Tibial nerve (tissue), 4 donors: ENCODE measurements at places on chromosomes 7 and 10. TPM values are rescaled to one million over a fixed set of nuclear protein-coding genes. Genes with fewer than 3 reads are reported as not detected.

The MUC12 gene
- not detected for total RNA-seq

DNA sequence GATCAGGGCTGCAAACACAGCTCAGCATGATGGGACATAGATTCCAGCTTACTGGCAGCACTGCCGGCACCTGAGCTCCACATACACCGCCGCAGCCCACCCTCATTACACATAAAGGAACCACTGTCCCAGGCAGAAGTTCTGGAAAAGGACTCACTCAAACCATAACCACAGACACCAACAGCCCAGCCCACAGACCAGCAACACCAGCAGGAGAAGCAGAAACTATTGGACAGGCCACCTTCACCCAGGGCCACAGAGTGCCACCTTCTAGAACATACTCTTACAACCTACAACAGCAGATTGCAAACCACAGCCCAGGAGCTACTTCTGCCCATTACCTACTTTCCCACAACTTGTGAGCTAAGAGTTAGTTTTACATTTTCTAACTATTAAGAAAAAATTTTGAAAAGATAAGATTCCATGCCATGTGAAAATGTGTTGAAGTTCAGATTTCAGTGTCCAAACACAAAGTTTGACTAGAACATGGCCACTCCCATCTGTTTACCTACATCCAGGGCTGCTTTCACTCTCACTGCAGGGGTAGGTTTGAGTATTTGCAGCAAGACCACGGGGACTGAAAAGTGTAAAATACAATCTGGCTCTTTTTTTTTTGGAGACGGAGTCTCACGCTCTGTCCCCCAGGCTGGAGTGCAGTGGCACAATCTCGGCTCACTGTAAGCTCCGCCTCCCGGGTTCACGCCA is 153.0 kb downstream of the TNS3 start:
- H3K36me3 ChIP-seq = no peaks in the 10 kb centered on the region
- DNase-seq = no peak
- no peak overlapping the region for H3K4me3 ChIP-seq
- H3K27me3 ChIP-seq = no peaks in the 10 kb centered on the region

DNA sequence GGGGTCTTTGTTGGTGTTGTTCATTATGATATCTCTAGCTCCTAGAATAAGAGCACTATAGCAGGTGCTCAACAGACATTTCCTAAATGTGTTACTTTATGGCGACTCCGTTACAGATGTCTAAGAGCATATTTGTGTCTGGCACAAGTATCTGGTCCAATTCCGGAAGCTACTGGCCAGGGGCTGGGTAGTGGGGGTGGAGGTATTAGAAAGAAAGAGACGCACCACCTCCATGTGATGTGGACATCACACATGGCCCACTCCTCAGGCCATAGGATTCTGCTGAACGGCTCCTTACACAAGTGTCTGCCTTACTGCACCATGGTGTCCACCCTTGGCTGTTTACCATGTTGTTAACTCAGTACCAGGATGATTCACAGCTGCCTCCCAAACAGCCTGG is 296.8 kb upstream of the MKI67 start:
- no peaks in the 10 kb centered on the region for H3K36me3 ChIP-seq
- no peaks in the 10 kb centered on the region for H3K4me1 ChIP-seq
- H3K27me3 ChIP-seq = no peaks in the 10 kb centered on the region

- peak overlapping the region; percentile 52 for H3K4me3 ChIP-seq
- DNase-seq = peak; percentile 65
- H3K36me3 ChIP-seq = no peaks in the 10 kb centered on the region
Measured at GRCh38 chr10:79445977-79446757, 743 bp upstream of the ZCCHC24 start.

The PTF1A gene
- total RNA-seq = not detected

- H3K27ac ChIP-seq = no peak overlapping the region
- H3K27me3 ChIP-seq = no peaks in the 10 kb centered on the region
- H3K4me1 ChIP-seq = no peaks in the 10 kb centered on the region
- no peak overlapping the region for H3K4me3 ChIP-seq
- DNase-seq = no peak
Measured at GRCh38 chr7:14191686-14192098, 202.2 kb upstream of the ETV1 start.

DNA sequence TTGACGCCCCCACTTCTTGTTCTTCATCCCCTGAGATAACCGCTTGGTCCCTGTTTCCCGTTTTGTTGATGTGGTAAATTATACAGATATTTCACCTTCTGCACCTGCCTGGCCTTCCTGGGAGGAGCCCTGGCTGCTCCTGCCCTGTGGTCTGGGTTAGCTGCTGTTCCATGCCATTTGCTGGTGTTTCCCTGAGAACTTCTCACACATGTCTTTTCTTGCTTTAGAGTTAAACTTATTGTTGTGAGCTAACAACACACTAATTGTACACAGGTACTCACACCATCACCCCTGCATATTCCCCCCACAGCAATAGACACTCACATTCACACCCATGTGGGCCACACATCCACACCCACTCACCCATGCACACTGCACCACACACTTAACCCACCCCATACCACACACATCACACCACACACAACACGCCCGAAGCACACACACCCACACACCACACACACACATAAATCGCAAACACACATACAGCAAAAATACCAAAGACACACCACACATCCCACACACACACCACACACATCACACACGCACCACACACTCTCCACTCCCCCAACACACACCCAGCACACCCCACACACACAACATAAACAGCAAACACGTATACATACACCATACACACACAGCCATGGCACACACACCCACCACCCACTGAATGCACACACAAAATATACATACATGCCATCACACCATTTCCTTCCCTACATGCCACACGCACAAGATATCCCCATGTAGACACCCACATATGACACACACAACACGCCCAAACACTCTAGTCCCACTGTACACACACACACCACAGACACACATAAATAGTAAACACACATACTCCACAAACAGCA is 19.4 kb upstream of the ANTXRL start:
- H3K4me3 ChIP-seq = no peak overlapping the region
- no peaks in the 10 kb centered on the region for H3K36me3 ChIP-seq
- H3K4me1 ChIP-seq = no peaks in the 10 kb centered on the region
- H3K27me3 ChIP-seq = no peaks in the 10 kb centered on the region
- DNase-seq = no peak
- no peak overlapping the region for H3K27ac ChIP-seq

DNA sequence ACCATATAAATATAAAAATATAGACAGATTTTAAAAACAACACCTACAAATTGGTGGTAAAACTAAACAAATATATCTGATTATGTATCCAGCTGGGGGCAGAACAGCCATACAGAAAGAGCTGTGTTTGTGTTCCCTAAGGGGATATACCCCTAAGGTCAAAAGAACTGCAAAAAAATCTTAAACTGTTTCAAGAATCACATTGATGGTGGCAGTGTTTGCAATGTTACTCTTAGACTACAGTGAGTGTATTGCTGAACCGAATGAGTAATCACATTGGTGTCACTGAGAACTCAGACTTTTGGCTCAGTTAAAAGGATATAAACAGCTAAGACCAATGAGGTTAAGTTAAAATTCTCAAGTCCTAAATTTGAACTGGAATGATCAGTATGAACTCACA is 27.1 kb upstream of the PTPRN2 start:
- H3K36me3 ChIP-seq = no peaks in the 10 kb centered on the region
- no peak overlapping the region for H3K27ac ChIP-seq
- H3K4me1 ChIP-seq = no peaks in the 10 kb centered on the region
- no peaks in the 10 kb centered on the region for H3K27me3 ChIP-seq

GRCh38 chr7:3232228-3232627 is 68.8 kb upstream of the SDK1 start:
- no peak for DNase-seq
- H3K27ac ChIP-seq = no peak overlapping the region
- no peaks in the 10 kb centered on the region for H3K36me3 ChIP-seq

- peak overlapping the region; percentile 78 for H3K4me3 ChIP-seq
- H3K36me3 ChIP-seq = peaks cover 27% of the 10 kb centered on the region
- H3K4me1 ChIP-seq = peaks cover 57% of the 10 kb centered on the region
Measured at GRCh38 chr10:72274730-72275350, 1.1 kb downstream of the DDIT4 start.

DNA sequence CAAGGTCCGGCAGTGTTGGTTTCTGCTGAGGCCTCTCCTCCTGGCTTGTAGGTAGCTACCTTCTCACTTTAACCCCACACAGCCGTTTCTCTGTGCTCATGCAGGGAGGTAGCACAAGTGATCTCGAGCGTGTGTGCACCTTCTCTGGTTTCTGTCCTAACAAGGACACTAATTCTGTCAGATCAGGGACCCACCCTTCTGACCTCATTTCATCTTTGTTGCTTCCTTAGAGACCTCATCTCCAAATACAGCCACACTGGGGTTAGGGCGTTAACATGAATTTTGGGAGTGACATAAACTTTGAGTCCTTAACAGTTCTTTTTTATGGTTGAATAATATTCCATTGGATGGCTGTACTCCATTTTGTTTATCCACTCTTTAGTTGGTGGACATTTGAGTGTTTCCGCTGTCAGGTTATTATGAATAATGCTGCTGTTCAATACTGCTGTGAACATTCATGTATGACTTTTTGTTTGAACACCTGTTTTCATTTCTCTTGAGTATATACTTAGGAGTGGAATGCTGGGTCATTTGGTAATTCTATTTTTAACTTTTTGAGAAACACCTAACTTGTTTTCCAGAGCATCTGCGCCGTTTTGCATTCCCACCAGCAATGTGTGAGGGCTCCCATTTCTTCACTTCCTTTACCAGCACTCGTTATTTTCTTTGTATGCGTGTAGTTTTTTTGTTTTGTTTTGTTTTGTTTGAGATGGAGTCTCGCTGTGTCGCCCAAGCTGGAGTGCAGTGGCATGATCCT is 57.5 kb downstream of the LCOR start:
- H3K36me3 ChIP-seq = peaks cover 34% of the 10 kb centered on the region
- no peak for DNase-seq
- no peak overlapping the region for H3K4me3 ChIP-seq
- H3K27ac ChIP-seq = no peak overlapping the region
- H3K4me1 ChIP-seq = no peaks in the 10 kb centered on the region

The HELLS gene
- 11.8 TPM for total RNA-seq

DNA sequence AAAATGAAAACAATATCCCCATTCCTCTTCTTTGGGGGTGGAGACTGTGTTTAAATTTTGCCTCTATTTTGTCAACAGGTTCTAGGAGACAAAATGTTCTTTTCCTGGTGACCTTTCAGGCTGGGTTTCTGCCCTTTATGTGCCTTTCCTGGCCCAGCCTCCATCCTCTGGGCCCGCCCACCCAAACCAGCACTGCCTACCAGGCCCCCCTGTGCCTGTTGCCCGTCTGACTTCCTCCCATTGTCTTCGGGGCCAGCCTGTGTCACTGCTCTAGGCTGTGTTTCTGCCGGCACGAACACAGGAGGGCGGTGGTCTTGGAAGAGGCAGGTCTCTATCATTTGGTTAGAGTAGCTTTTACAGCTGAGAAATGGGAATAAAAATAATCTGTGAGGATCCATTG is 13.9 kb downstream of the TSPAN14 start:
- peaks cover 100% of the 10 kb centered on the region for H3K4me1 ChIP-seq
- H3K27ac ChIP-seq = peak overlapping the region; percentile 99
- peak overlapping the region; percentile 6 for H3K4me3 ChIP-seq
- H3K36me3 ChIP-seq = peaks cover 3% of the 10 kb centered on the region
- H3K27me3 ChIP-seq = no peaks in the 10 kb centered on the region
- DNase-seq = peak; percentile 70

The DNMBP gene
- 28.8 TPM for total RNA-seq

- no peak overlapping the region for H3K27ac ChIP-seq
- no peaks in the 10 kb centered on the region for H3K4me1 ChIP-seq
- H3K27me3 ChIP-seq = no peaks in the 10 kb centered on the region
- H3K4me3 ChIP-seq = no peak overlapping the region
- no peak for DNase-seq
Measured at GRCh38 chr10:131831561-131831960, 69.2 kb upstream of the PPP2R2D start.

DNA sequence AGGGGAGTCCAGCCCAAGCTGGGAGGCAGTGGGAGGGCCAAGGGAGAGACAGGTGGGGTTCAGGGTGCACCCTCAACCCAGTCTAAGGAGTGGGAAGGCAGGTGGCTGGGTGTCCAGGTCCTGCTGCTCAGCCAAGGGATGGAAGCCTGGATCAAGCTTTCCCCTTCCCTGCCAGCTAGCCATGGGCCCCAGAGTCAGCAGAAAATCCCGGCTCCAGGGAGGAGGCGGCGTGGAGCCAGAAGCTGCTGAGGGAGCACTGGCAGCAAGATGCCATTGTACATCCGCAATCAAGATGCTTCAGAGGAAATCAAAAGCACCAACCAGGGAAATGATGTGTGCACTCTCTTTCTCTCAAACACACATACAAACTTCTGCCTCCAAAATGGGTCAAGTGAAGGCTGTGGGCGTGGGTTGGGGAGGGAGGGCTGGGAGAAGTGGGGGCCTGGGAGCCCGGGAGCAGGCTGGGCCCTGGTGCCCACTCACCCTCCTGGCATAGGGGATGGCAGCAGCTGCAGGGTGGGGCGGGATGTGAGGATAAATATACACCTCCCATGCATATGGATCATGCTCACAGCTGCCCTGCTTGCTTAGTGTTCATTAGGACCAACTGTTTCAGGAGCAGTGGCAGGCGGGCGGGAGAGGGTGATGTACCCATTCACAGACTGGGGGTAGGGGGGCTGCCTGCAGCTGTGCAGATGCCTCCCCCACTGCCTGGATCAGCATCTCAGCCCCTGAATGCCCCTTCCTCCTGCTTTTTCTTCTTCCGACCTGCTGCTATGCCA is 24.2 kb downstream of the TRIM8 start:
- H3K4me1 ChIP-seq = no peaks in the 10 kb centered on the region
- no peaks in the 10 kb centered on the region for H3K36me3 ChIP-seq
- no peak for DNase-seq
- H3K27ac ChIP-seq = no peak overlapping the region
- no peak overlapping the region for H3K4me3 ChIP-seq

- H3K27ac ChIP-seq = no peak overlapping the region
- H3K36me3 ChIP-seq = no peaks in the 10 kb centered on the region
- no peak for DNase-seq
- H3K4me1 ChIP-seq = no peaks in the 10 kb centered on the region
- H3K27me3 ChIP-seq = no peaks in the 10 kb centered on the region
Measured at GRCh38 chr7:39356172-39356925, 209.9 kb upstream of the YAE1 start.

- no peaks in the 10 kb centered on the region for H3K36me3 ChIP-seq
- DNase-seq = no peak
- H3K27ac ChIP-seq = no peak overlapping the region
- no peak overlapping the region for H3K4me3 ChIP-seq
Measured at GRCh38 chr10:131697476-131698128, 203.2 kb upstream of the PPP2R2D start.

GRCh38 chr7:81845744-81846241 is 75.9 kb upstream of the HGF start:
- H3K4me1 ChIP-seq = no peaks in the 10 kb centered on the region
- no peaks in the 10 kb centered on the region for H3K27me3 ChIP-seq
- DNase-seq = no peak
- no peaks in the 10 kb centered on the region for H3K36me3 ChIP-seq
- no peak overlapping the region for H3K4me3 ChIP-seq

The ARHGAP22 gene
- 13.5 TPM for total RNA-seq

DNA sequence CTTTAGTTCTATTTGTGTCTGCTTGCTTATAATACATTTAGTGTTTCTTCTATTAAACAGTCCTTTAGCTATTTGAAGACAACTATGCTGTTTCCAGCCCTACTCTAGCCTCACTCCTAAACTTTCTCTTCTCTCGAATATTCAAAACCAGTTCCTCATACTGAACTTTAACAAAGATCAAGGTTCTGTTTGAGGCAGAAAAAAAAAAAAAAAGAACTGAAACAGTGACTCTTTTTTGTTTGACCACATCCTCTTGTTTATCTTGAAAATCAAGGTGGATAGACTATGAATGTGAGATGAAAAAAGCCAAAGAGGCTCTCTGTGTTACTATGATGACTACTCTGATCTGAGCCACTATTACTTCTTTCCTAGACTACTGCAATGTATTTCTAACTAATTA is 154.3 kb downstream of the ZNF365 start:
- H3K27ac ChIP-seq = no peak overlapping the region
- no peak overlapping the region for H3K4me3 ChIP-seq
- H3K4me1 ChIP-seq = no peaks in the 10 kb centered on the region
- no peaks in the 10 kb centered on the region for H3K36me3 ChIP-seq
- no peak for DNase-seq
